Esophagus squamous epithelium (tissue), 5 donors: ENCODE measurements at places on chromosomes 16 and 17.

- DNase-seq, result no peak
These were observed 30.5 kb downstream of the CUEDC1 start for GRCh38 chr17:57924677-57925076.

- no peak for DNase-seq
These were observed 38.9 kb downstream of the ZNF207 start for GRCh38 chr17:32388613-32389459.

- no peak for DNase-seq
These were observed 21.6 kb upstream of the RASL10B start for GRCh38 chr17:35709874-35710273.

DNA sequence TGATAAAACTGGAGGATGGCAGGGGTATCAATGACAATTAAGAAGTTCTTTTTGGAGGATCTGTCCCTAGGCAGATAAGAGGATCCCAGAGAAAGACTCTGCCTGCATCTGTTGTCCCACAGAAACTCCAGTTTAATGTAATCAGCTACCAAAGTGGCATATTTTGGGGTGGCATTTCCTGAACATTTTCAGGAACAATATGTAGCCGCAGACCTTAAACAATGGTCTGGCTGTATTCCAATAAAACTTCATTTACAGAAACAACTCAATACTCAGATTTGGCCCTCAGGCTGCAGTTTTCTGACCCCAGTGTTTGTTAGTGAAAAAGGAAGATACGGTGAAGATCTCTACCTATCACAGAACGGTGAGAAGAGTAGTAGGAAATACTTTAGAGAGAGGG, 46.1 kb downstream of the KCNJ16 start:
- DNase-seq, result no peak

DNA sequence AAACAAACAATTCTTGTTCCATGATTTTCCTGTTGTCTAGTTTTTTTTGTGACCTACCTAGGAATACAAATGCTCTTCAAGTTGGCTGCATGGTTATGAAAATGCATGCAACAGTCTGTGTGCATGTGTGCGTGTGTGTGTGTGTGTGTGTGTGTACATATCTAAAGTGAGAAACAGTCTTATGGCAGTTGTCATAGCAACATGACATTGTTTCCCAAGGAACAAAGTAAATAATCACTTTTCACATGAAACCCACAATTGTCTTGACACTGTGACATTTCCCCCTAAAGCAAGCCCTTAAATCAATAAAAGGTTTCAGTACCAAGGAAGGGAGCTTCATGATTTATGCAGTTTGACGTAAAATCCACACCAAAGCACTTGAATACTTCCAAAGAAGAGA, 758.4 kb downstream of the CDH8 start:
- no peak for DNase-seq

- no peak for DNase-seq
These were observed 30.3 kb downstream of the PRAC1 start for GRCh38 chr17:48692049-48692448.

GRCh38 chr16:73354434-73354833, 306.5 kb upstream of the ZFHX3 start:
- DNase-seq, result no peak

DNA sequence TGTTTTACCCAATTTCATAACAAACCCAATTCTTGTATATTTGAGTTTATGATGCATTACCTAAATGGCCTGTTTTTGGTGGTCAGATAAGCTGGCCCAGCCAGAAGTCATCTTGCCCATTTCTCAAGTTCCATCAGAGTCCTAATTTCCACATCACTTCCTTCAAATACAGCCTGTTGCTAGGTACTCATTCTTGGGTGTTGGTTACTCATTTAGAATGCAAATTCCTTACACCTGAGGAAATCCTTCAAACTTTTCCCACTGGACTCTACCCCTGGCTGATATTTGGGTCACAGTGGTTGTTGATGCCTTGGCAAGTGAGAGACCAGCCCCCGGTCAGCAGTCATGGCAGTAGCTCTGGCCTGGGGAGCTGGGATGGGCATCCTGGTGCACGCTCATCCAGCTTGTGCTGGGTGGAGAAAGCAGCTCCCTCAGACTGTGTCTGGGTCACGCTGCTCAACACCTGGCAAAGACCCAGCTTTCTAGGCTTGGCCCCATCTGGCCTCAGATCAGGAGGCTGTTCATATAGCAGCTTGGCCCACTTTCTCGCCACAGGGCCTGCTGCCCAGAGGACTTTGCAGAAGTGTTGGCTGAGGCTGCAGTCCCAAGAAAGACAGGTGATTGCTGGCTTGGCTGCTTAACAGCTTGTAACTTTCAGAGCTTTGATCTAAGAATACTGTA, 25.8 kb downstream of the WSB1 start:
- DNase-seq, result no peak

DNA sequence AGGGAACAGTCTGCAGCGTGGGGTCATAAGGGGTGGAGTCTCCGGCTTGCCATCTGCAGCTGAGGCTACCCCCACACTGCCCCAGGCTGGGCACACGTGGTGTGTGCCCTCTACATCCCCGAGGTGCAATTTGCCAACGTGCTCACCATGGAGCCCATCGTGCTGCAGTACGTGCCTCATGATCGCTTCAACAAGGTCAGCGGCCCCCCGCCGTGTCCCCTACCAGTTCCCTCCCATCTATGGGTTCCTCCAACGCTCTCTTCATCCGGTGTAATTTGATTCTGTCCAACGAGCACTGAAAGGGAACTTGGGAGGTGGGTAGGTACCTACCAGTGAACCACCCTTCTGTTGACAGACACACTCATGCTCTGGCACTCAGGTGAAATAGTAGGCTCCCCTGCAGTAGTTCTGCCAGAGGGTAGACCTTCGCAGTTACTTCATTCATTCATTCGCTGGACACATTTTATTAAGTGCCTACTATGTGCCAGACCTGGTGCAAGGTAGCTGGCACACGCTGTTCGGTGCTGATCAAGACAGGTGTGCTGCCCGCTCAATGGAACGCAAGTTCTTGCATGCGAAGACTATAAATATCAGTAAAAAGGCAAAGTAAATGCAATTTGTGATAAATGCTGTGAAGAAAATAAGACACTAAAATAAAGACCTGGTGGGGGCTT, 2.7 kb downstream of the MLLT6 start:
- DNase-seq, result no peak

GRCh38 chr17:336110-337021, 16.2 kb downstream of the RPH3AL start:
- no peak for DNase-seq

- no peak for DNase-seq
These were observed 209.3 kb downstream of the FTO start for GRCh38 chr16:53913099-53913870.

DNA sequence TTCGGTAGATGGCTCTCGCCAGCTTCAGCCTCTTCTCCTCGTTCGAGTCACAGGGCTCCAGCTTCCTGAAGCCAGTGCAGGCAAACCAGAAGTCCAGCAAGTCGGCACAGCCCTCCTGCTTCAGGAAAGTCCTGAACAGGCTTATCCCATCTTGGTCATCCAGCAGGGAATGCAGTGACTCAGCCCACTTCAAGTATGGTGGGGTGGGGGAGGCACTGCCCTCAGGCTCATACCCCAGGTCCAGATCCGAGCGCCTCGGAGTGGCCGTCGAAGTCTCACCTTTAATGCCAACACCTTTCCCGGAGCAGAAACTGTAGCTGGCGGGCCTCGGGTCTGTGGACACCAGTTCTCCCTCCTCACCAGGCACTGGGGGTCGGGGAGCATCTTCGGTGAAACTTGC, 5.9 kb downstream of the AXIN1 start:
- DNase-seq, result no peak

GRCh38 chr17:67813803-67814180, 11.5 kb upstream of the BPTF start:
- no peak for DNase-seq

GRCh38 chr17:6641247-6641863, 495 bp downstream of the TXNDC17 start:
- DNase-seq, result no peak

- DNase-seq, result no peak
These were observed 58.5 kb upstream of the BCAR1 start for GRCh38 chr16:75309899-75310430.

GRCh38 chr17:71011391-71011790, 842.1 kb downstream of the KCNJ2 start:
- DNase-seq, result no peak

DNA sequence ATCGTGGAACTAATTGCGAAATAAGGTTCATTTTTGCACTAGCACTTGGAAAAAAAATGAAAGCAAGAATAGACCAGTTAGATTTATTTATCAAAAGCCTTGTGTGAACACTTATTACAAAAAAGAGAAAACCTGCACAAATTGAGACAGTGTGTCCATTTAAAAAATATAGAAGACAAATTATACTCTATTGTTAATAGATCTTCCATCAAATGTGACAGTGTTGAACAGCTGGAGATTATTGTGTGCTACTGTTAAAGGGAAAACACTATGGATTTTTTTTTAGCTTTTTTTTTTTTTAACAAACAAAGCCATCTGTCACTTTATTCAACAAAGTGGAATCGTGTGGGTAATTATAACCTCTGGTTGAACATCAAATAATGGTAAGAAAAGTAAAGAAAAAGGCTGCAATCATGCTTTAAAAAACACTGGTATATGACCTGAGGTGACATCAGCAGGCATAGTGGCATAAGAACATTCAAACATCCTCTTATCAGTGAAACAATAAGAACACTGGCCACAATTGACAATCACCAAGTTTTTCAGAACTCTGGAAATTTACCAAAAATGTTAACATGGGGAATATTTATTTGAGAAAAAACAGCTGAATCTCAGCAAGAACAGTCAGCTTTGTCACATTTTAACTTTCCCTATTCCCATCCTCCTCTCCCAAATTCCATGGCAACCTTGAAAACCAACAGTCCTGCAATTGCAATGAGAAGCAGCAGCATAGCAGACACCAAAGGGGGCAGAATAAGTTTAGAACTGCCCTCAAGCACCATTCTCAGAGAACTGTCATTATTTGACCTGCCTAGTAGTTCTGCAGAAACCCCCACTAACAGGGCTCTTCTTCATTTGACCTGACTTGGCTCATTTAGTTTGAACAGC, 442.3 kb upstream of the MON1B start:
- DNase-seq, result no peak

DNA sequence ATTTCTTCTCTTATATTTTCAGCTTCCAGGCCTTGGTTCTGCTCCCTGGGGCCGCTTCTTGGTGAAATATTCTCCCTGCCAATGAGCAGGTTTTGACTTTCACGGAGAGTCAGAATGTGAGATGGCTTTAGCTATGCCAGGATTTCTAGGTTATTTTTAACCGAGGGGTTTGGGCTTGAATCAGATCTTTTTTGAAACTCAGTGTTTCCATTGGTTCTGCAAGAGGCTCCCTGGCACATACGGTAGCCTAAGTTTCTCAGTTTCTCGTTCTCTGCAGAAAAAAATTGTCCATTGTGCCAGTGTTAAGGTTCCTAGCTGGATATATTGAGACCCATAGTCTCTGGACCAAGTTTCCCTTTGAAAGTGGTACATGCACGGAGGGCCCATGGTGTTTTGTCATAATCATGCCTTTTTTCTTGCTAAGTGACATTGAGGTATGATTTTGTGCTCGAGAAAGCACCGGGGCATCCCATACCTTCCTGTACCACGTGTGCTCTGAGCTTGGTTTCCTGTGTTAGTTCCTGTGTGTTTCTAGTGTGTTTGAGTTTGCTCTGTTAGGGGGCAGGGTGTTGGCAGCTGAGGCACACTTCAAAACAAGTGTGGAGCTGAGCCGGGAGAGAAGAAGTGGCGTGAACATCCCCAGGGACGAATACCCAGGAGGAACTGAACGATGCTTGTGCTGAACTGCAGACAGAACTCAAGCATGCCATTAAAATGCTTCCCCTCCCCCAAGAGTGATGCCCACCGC, 127.2 kb downstream of the HS3ST3B1 start:
- DNase-seq, result no peak

- DNase-seq, result no peak
These were observed 49.4 kb downstream of the GDE1 start for GRCh38 chr16:19472482-19472881.

DNA sequence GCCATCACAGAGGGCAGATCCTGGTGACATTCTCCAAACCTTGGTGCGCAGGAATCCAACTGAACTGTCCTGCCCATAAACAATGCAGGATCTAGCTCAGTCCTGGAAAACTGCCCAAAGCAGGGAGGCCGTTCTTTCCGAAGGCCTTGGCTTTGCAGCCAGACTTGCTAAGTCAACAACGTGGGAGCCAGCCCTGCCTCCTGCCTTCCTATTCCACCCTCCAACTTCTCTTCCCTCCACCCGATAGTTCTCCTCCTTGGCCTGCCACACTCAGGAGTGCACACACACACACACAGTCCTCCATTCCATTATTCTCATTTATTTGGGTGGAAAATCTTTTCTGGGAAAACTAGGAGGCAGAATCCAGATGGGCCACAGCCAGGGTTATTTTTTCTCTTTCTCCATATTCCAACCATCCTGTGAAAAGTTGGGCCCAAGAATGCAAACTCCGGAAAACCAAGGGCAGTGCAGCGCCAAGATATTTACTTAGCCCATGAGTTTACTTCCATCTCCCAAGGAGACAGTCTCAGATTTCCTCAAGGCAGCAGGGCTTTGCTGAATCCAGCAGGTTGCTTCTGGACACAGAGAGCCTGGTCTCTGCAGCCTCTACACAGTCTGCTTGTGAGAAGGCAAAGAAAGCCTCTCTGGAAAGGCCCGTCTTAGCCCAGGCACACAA, 15.8 kb downstream of the COPRS start:
- DNase-seq, result no peak

GRCh38 chr17:79509490-79509889, 101.4 kb downstream of the RBFOX3 start:
- no peak for DNase-seq

- DNase-seq, result no peak
These were observed 11.4 kb downstream of the UNK start for GRCh38 chr17:75795820-75796607.

DNA sequence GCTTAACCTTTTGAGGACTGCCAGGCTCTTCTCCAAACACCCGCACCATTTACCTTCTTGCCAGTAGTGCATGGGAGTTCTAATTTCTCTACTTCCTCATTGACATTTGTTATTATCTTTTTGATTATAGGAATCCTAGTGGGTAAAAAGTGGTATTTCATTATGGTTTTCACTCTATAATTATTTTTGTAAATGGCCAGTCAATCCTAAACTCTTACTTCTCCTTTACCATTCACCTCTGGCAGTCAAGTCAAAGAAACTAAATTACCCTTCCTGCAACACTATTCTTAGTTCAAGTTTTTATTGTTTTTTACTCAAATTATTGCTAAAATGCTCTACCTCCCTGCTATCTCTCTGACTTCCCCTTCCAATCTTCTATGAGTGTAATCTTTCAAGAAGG, 29.8 kb upstream of the ANKFY1 start:
- no peak for DNase-seq
